ENCODE measurements at places on chromosomes 7 and 10. TPM values are rescaled to one million over a fixed set of nuclear protein-coding genes. Genes with fewer than 3 reads are reported as not detected.

CAMK1D gene
- 6.7 TPM for total RNA-seq

TRIL gene
- not detected for total RNA-seq

RFC2 gene
- 55.5 TPM for total RNA-seq

LGI1 gene
- total RNA-seq: not detected

FAM131B gene
- total RNA-seq: 0.49 TPM

LRRC18 gene
- total RNA-seq: not detected

PTF1A gene
- not detected for total RNA-seq

UNCX gene
- not detected for total RNA-seq

PAX4 gene
- total RNA-seq: not detected

WNT2 gene
- not detected for total RNA-seq

H2BK1 gene
- not detected for total RNA-seq

XRCC2 gene
- 3.5 TPM for total RNA-seq

CASTOR2 gene
- total RNA-seq: 3.9 TPM

PRLHR gene
- total RNA-seq: not detected
